CD4-positive, alpha-beta T cell treated with Interleukin-15 for 4 hours (primary cell): ENCODE measurements at places on chromosomes 3 and 15.

- no peak for DNase-seq
Observed at GRCh38 chr3:142501004-142501926, 53.4 kb upstream of the XRN1 start.

DNA sequence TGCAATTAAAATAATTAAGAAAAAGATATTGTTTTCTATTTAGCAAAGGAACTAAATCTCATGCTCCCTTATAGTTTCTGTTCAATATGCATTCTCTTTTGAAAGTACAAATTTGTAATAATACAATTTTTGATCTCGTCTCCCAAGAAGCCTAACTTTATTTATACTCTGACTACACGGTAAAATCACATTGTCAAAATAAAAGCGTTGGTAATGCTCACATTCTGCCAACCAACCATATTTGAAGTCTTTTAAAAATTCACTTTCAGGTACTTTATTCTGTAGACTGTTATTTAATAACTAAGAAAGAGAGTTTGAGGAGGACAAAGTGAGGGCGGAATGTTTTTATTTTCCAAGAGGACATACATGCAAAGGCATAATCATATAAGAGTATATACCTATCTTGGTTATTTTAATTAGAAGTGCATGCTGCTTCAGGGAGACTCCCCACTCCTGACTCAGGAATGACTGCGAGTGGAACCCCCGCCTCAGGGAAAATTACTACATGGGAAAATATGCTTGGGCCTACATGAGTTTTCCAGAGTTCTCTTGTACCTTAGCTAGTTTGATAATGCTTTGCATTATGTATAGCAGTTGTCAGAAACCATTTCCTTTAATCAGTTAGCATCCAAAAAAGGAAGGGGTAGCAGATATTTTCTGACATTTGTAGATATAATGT, 19.3 kb downstream of the MBNL1 start:
- no peak for DNase-seq

DNA sequence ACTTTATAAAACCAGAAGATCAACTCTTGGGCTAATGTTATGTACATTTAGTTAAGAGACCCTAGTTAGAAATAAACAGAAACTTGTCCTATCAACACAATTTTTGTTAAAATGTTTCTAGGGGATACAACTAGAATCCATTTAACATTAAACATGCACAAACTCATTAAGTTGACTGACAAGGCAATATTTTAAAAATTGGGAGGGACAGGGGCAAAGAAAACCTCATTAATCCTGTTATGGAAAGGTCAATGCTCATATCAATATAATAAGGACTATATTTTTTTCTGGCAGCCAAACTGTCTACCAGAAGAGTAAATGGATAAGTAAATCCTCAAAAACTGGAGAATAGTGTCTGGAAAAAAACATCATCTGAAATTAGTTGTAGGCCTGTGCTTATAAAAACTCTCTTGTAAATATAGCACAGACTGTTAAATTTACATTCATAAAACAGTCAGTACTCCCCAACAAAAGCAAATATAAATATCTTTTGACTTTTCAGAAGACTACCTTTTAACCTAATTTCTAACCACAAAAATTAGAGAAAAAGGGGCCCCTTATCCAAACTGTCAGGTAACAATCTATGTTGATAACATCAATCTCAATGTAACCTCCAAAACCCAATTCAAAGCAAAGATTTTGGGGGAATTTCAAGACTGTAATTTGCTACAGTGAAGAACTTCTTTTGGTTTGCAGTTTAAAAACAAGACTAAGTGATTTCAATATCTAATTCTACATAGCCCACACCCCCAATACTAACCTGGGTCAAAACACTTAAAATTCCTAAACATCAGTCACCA, 4.2 kb downstream of the TRA2B start:
- DNase-seq, result no peak

GRCh38 chr3:52895418-52895817, 1.9 kb downstream of the STIMATE start:
- peak; percentile 28 for DNase-seq

- DNase-seq, result no peak
Observed at GRCh38 chr15:48006031-48006511, 114.7 kb upstream of the SLC24A5 start.

DNA sequence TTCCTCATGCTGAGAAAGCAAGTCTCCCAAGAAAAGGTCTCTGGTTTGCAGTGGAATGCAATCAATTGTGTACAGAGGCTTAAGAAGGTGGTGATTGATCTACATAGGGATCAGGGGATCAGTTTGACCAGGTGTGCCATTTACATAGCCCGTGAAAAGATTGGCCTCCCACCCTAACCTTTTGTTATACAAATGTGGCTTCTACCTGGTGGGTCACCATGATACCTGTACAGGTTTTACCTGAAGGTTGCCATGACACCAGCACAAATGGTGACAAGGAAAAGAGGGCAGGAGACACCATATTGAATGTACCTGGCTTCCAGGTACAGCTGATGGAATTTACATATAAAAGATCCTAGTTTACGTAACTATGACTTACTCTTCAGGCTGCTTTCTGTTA, 25.5 kb upstream of the TEX55 start:
- no peak for DNase-seq

GRCh38 chr3:178785961-178786360, 249.7 kb downstream of the KCNMB2 start:
- DNase-seq, result no peak

- DNase-seq, result no peak
Observed at GRCh38 chr3:185717121-185717520, 107.7 kb downstream of the IGF2BP2 start.

GRCh38 chr15:60172143-60172542, 168.0 kb downstream of the FOXB1 start:
- DNase-seq, result no peak

GRCh38 chr3:152524198-152525140, 255.7 kb downstream of the MBNL1 start:
- DNase-seq, result peak; percentile 61

GRCh38 chr15:53758412-53758811, 1.1 kb downstream of the WDR72 start:
- DNase-seq, result no peak

DNA sequence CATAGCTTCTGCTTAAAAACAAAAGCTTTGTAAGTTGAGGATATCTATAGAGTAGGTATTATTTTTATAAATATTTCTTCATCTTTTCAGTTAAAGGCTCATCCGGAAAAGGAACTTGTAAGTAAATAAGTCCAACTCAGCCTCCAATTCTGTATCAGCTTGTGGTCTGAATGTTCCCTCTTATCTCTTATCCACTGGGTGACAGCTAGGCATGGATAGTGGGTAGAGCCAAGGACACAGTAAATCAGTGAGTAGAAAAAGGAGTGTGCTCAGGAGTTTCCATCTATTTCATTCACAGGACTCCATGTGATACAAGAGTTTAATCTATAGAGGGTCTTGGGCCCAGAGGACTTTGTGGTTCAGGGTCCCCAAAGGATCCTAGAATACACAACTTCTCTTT, 50.9 kb downstream of the FRMD5 start:
- no peak for DNase-seq

GRCh38 chr3:101884776-101885175, 35.5 kb downstream of the NFKBIZ start:
- DNase-seq, result no peak

DNA sequence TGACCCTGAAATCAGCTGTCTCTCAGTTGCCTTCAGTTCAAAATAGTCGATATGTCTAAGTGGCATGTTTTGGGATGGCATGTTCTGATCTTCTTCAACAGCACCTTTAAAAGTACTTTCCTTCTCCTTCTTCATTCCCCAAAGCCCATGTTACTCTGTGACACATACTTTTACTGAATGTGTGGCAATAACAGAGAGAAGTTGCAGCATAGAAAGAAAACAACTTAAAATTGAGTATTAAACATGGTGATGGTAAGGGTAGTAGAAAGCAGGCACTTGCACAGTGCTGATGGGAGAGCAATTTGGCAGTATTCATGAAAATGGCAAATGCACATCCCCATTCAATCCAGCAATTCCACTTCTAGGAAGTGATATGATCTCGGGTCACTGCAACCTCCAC, 12.3 kb upstream of the ULK4 start:
- no peak for DNase-seq

GRCh38 chr3:184497804-184498203, 63.8 kb upstream of the EPHB3 start:
- DNase-seq, result no peak

DNA sequence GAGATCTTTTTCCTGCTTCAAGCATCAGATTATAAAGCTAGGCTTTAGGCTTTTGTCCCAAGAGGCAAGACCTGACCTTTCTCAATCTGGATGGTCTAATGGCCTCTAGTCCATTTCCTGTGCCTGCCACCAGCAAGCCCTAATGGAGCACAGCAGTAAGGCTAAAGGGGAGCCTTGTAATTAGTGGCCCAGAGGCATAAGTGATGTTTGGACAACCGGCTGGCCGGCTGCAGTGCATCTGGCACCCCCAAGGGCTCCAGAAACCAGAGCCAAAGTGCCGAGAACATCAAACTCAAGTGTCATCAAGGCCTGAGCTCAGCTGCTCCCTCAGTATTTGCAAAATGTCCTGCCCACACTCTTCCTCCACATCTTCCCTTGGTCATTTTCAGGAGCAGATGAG, 31.9 kb upstream of the RTP4 start:
- DNase-seq, result no peak
